ENCODE measurements at places on chromosomes 3 and 15.

DNA sequence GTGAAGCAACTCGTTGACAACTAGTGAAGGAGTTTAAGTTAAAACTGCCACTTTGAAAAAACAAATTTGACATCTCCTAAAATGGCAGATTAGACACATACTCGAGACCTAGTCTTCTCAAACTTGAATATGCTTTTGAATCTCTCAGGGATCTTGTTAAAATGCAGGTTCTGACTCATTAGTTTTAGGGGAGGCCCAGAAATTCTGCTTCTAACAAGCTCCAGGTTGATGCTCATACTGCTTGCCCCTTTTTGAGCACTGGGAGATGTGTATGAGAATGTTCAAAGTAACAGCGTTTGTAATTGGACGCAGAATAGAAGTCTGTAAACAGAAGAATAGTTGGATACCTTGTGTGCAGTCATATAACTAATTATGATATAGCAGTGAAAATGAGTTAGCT is 1.6 kb downstream of the C3orf38 start:
- no peak for DNase-seq

GRCh38 chr15:62920682-62921502 is 121.7 kb upstream of the TPM1 start:
- DNase-seq = no peak

- DNase-seq = no peak
These were observed 67.8 kb upstream of the PPP2R3A start for GRCh38 chr3:135897715-135898114.

DNA sequence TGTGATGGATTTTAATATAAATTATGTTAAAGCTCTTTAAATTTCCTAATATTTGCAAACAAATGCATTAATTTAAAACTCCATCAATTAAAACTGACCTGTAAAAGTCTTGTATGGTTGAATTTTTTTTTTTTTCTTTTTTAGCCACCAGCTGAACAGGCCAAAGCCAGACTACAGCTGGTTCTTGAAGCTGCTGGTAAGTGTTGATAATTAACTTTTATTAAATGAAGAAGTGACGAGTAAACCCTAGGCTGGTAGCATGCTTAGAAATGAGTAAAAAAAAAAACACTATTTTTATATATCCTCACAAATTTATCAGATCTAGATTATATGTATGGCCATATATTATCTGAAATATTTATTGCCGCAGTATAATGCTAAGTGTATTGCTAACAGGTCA is 216.3 kb upstream of the MLF1 start:
- no peak for DNase-seq

DNA sequence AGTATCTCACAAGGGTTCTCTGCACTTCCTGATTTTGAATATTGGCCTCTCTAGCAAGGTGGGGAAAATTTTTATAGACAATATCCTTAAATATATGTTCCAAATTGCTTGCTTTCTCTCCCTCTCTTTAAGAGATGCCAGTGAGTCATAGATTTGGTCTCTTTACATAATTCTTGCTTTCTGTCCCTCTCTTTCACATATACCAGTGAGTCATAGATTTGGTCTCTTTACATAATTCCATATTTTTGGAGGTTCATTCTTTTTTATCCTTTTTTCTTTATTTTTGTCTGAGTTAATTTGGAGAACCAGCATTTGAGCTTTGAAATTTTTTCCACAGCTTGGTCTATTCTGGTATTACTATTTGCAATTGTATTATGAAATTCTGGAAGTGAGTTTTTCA is 77.7 kb upstream of the NUDT16 start:
- DNase-seq = no peak

- no peak for DNase-seq
These were observed 90.6 kb upstream of the UBE2E2 start for GRCh38 chr3:23112491-23112890.

All from NT2/D1 (cell line).